ENCODE measurements at places on chromosomes 5 and 9.

GRCh38 chr9:6109571-6109970, 94.1 kb upstream of the RANBP6 start:
- DNase-seq: no peak

DNA sequence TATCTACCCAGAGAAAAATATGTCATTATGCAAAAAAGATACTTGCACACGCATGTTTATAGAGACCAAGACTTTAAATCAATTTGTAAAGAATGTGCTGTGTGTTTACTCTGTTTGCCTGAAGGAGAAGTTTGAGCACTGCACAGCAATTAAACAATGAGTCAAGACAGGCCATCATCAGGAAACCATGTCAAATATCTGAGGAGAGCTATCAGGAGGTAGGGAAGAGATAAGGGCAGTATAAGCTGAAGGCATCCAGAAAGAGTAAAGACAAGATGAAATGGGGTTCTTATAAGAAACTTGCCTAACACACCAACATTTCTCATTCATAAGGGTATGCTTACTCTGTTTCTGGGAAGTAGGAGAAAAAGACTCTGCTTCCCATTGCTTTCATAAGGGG, 405.8 kb upstream of the PTGER4 start:
- DNase-seq: no peak

GRCh38 chr9:1031951-1032601, 18.1 kb upstream of the DMRT2 start:
- no peak for DNase-seq

DNA sequence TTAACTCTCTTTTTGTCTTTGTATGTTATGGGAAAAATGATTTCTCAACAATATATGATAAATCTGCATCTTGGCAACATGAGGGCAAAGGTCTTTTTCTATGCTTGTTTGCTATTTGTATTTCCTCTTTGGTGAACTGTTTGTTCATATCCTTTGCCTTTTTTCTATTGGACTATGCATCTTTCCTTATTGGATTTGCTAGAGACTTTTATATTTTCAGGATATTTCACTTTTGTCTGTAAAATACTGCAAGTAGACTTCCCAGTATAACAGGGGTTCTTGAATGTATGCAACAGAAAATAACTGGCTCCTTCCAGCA, 69.4 kb upstream of the SSBP2 start:
- no peak for DNase-seq

DNA sequence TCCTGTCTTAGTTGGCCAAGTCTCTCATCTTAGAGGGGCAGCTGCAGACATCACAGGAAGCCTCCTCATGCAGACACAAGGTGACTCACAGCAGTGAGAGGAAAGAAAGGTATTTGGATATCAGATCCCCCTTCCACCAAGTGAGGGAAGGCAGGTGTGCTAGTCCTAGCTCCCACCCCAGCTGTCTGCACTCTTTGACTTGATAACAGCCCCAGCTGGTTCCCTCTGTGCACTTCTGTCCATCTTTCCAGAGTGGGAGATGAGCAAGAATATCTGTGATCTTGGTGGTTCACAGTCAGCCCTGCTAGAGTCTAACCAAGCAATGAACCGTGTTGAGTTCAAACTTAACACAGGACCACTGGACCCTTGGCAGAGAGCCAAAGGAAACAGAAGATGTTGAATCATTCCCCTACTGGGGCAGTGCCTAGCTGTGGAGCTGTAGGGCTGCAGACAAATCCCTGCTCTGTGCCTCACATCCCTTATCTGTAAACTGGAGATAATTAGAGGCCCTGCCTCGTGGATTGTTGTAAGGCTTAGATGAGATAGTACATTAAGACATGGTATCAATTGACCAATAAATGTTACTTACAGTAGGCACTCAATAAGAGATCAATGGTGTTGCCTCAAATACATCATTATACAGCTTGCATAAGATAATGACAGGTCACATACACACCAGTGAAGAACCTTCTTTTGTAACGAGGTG, 39.1 kb downstream of the SH3RF2 start:
- DNase-seq: no peak

DNA sequence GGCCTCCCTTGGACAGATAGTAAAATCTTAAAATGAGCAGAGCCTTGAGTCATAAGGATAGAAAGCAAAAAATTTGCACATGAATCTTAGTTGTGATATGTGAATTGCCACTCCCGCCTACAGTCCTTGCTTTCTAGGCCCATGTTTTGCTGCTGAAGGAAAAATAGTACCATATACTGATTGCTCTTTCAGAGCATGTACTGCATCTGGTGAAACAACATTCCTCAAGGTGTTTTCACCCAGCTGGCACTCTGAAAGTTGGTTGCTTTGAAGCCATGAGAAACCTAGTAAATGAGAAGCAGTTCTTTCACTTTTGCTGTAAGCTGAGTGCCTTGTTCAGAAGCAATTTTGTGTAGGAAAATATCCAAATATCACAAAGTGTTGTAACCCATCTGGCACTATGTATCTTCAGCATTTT, 10.3 kb downstream of the CDC37L1 start:
- DNase-seq: no peak

DNA sequence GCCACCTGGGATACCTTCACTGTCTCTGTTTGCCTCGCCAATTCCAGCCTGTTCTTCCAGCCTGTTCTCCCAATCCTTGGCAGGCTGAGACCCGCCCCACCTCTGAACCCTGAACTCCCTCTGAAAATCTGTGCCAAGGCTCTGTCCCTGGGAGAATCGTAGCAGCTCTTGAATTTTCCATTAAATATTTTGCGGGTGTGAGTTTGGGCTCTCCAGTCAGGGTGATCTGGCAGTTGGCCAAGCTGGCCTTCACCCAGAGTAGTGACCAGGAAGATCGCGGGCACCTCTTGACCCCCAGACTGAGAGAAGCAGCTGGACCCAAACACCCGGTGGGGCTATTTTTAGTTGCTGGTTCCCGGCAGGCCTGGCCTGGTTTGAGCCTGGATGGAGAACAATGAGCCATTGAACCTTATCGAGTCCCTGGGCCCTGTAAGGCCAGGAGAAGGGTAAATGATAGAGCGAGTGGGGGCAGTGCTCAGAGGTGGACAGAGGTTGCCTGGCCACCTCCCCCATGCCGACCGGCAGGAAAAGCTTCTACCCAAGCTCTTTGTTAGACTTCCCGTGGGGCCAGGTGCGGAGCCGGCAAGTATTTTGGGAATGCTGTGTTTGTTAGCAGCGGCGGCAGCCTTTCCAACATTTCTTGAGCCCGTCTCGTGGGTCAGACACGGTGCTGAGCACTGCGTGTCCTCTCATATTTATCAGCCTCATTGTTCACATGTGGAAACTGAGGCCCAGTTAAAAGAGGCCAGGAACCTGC, 146.2 kb downstream of the RGS3 start:
- no peak for DNase-seq

- no peak for DNase-seq
Observed at GRCh38 chr9:127520941-127521918, 69.9 kb downstream of the LRSAM1 start.

GRCh38 chr5:107687404-107687803, 16.7 kb upstream of the EFNA5 start:
- DNase-seq: no peak
